Suprapubic skin (tissue), 4 donors: ENCODE measurements at places on chromosomes 6 and 20.

DNA sequence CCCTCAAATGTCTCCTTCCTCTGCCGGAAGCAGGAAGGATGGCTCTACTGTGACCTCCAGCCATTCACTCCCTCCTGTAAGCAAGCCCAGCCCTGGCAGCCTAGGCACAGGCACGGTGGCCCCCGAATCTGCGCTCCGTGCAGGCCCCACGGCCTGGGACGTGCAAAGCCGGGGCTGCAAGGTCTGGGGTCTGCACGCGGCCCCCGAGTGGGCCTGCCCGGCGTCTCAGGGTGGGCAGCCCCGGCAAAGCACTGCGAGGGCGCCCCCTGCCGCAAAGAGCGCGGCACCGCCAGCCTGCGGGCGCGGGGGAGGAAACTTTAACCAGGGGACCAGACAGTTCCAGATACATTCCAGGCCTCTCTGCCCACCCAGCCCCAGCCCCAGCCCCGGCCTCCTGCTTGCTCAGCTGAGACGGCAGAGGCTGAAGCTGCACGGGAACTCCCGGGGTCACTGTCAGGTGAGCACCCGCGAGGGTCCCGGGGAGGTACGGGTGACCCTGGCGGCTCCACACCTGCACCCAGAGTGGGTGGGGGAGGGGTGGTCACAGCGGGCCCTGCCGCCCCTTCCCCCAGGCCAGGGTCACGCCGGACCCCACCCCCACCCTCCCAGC, 98.8 kb downstream of the ASXL1 start:
- no peak for DNase-seq

DNA sequence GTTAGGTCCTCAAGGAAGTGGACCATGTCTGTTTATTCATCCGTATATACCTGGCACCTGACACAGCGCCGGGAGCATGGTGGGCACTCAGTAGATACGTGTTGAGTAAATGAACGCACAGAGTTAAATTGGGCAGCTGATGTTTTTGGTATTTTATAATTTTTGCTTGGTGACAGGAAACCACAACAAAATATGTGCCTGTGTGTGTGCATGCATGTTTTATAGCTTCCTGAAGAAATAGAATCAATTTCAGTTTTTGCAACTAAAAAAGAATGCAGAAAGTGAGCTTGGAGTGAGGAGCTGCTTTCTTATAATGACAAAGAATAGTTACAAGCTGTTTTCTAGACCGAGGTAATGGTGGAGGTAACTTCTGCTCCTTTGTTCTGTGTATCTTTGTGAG, 91.4 kb downstream of the PLCB4 start:
- DNase-seq, result no peak

DNA sequence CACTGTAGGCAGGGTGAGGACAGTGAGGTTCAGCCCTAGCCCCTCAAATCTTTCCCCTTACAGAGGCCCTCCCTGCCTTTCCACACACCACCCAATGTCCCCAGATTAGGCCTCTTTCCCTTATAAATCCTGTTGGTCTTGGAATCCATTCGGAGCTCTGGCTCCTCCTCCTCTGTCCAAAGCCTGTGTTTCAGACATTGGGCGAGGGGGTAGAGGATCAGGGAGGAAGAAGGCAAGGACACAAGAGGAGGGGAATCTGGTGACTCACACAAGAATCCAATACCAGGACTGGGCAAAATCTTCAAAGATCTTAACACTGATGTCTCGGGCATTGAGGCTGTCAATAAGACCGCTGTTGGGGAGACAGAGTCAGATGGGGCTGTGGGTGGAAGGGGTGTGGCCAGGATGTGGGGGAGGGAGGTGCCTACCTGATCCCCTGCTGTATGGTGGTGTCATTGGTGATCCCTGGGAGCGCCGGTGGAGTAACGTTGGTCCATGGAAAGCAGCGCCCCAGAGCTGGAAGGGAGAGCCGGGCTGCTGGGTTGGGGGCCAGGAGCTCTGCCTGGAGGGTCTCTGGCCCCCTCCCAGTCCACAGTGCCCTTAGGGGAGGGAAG, 7.6 kb downstream of the SLC44A4 start:
- no peak for DNase-seq

DNA sequence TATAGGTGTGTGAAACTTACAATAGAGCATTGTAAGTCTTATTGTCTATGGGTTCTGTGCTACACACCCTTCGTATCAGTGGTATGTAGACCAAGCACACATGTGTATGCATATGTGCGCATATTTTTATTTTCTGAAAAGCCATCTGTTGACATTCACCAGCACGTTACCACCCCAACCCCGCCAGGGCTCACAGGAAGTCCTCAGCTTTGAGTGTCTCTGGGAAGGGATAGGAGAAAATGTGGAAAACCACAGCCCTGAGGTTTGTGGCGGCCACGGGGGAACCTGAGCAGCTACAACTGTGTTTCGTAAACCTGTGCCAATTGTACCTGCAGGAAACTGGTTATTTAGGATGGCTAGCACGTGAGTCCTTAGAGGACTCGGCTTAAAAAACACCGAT, 123.3 kb upstream of the PHACTR3 start:
- no peak for DNase-seq

GRCh38 chr6:5644523-5645185, 362.1 kb downstream of the NRN1 start:
- DNase-seq, result no peak

DNA sequence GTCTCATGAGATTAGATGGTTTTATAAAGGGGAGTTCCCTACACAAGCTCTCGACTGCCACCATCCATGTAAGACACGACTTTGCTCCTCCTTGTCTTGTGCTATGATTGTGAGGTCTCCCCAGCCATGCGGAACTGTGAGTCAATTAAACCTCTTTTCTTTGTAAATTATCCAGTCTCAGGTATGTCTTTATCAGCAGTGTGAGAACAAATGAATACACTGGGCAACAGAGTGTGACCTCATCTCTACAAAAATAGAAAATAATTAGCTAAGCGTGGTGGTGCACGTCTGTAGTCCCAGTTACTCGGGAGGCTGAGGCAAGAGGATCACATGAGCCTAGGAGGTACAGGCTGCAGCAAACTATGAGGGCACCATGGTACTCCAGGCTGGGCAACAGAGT, 51.3 kb downstream of the MDN1 start:
- no peak for DNase-seq
